CD8-positive, alpha-beta T cell (primary cell): ENCODE measurements at places on chromosomes 4 and X.

GRCh38 chrX:24014388-24015018, 12.5 kb downstream of the KLHL15 start:
- DNase-seq: no peak

GRCh38 chrX:6004529-6004928, 224.1 kb downstream of the NLGN4X start:
- DNase-seq: no peak

GRCh38 chr4:164616961-164617360, 137.0 kb upstream of the SMIM31 start:
- DNase-seq: no peak

DNA sequence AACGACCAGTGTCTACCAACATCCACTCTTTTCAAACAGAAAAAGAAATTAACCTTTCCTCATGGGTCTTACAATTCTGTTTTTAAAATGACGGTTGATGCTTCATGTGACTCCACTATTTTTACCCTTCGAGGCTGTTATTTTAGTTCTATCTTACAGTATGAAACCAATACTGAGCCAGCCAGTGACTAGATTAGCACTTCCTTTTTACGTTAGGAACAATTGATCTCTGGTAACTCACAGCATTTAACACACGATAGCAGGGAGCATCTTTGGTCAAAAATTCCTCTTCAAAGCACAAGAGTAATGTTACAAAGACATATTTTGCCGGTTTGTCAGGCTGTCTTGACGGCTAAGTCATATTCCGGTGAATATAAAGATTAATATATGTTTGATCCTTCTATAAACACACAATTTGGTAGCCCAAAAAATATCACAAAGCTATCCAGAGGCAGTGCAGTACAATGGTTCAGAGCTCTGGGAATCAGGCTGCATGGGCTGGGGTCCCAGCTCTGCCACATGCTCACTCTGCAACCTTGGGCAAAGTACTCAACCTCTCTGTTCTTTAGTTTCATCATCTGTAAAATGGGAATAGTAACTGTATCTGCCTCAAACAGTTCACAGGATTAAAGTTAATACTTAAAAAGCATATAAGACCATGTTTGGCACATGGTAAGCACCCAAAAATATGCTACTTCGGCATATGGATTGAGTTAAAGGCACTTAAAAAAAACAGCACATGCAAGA, 62.9 kb upstream of the TXK start:
- no peak for DNase-seq

- no peak for DNase-seq
Measured at GRCh38 chr4:960636-961350, 12.6 kb downstream of the DGKQ start.
